Left kidney (tissue), 8 donors: ENCODE measurements at places on chromosomes 6 and 20.

DNA sequence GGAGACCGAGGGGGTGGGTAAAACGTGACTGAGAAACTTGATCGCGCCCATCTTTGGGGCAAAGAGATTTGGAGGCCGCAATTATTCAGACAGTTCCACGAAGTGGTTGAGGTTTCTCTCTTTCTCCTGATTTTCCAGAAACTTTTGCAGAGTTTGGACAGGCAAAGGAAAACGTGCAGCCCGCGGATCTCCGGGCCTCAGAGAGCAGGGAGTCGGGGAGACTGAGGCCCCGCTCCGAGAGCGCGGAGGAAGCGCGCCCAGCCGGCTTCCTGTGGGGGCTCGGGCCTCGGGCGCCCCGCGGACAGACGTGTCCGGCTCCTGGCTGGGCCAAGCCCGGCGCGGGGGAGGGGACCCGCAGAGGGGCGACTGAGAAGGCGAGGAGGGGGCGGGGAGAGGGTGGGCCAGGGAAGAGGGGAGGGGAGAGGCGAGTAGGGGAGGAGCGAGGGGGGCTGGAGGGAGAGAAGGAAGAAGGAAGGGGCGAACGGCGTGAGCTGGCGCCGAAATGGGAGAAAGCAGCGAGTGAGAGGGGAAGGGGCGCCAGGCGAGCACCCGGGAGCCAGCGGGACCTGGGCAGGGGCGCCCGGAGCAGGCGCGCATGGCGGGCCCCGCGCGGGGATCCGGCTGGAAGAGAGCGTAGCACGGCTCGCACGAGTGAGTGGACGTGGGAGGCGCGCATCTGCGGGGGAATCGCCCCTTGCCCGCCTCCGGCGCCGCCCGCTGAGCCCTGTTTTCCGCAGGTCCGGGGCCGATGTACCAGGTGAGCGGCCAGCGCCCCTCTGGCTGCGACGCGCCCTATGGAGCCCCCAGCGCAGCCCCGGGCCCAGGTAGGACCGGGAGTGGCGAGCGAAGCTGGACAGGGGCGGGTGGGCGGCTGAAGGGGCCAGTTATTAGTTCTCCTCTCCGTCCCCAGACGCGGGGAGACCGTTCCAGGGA, at the start of gene MDFI:
TSS of gene MDFI (plus strand) at position 467 of the 933 bp plus-strand sequence. CDS start at position 749, 282 bp downstream.
- peak; percentile 75 for DNase-seq

DNA sequence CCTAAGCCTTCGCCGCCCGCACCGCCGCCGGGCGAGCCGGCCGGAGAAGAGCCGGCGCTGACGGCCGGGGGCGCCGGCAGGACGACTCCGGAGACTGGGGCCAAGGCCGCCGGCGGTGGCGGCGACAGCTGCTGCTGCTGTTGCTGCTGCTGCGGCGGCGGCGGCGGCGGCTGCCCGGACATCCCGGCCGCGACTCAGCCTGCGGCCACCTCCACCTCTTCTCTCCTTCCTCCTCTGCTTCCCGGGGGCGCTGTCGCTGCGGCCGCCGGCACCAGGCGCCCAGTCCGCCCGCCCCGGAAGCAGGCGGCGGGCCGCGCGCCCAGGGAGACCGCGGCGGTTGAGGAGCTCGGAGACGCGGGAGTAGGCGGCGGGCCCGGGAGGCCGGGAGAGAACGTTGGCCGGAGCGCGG, 307 bp downstream of the RANBP9 start:
- DNase-seq, result no peak

DNA sequence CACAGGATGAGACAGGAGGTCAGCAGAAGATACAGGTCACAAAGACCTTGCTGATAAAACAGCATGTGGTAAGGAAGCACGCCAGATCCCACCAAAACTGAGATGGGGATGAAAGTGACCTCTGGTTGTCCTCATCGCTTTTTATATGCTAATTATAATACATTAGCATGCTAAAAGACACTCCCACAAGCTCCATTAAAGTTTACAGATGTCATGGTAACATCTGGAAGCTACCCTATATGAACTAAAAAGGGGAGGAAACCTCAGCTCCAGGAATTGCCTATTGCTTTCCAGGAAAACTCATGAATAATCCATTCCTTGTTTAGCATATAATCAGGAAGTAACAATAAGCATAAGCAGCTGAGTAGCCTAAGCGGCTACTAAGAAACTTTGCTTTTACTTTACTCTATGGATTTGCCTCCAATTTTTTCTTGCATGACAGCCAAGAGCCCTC, 8.4 kb upstream of the RIN2 start:
- DNase-seq, result no peak

DNA sequence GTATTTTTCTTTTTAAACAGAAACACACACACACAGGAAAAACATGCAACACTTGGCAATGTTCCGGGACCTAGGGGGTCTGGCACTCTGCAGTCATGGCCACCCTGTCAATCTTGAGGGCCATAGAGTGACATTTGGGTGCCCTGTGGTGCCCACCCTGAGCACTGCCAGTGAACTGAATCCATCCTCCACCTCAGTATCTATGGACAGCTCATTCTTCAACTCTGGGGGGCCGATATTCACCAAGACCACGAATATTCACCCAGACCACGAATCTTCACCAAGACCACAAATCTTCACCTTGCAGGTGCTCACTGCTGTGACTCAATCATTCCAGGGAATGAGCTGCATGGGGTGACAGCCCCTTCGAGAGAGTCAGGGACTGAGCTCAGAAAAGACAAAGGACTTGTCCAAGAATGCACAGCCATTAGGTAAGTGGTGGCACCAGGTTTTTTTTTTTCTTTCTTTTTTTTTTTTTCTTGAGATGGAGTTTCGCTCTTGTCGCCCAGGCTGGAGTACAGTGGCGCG, 19.1 kb downstream of the SNAI1 start:
- no peak for DNase-seq

DNA sequence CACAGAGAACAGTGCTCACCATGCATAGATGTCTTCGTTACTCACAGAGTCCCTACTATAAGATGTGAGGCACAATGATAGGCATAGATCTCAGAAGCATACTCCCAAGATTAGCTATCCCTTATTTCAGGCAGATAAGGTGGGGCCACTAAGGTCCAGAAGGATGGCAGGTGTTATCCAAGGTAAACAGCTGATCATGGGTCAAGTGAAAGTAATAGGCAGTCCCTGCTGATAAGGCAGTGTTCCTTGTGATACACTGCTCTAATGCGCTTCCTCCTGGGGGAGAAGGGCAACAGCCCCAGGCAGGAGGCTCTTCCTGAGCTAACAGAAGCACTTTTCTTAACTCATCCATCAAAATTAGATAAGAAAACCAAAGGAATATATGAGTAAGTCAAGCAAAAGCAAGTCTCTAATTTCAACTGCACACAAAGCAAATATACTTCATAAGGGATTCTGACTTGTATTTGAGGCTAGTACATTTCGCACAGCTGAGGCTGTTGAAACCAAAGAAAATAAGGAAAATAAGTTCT, 42.2 kb downstream of the METTL24 start:
- DNase-seq, result no peak
